ENCODE measurements at places on chromosomes 6 and 20. TPM values are rescaled to one million over a fixed set of nuclear protein-coding genes. Genes with fewer than 3 reads are reported as not detected.

- DNase-seq: no peak
Measured at GRCh38 chr20:39861381-39861780, 827.7 kb downstream of the MAFB start.

GRCh38 chr20:64203037-64203777, 39.0 kb downstream of the MYT1 start:
- no peak for DNase-seq

GRCh38 chr6:21367649-21368154, 225.8 kb upstream of the SOX4 start:
- DNase-seq: no peak

- DNase-seq: no peak
Measured at GRCh38 chr20:25483431-25484132, 76.1 kb downstream of the GINS1 start.

DNA sequence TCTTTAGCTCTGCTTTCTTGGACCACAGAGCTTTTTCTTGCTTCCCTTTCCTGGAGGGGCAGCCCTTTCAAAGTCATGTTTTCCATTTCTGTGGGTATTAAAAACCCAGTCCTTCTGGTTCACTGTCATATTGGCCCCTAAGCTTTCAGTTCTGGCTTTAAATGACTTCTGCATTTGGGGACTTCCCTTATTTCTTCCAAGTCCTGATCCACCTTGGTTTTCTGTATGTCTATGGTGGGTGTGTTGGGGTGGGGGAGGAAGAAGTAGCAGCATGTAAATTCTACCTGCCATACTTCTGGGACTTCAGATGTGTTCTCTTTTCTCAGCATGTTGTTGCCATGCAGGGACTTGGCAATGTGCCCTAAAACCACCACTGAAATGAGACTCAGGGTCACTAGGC, 77.1 kb upstream of the EMILIN3 start:
- DNase-seq: no peak

DNA sequence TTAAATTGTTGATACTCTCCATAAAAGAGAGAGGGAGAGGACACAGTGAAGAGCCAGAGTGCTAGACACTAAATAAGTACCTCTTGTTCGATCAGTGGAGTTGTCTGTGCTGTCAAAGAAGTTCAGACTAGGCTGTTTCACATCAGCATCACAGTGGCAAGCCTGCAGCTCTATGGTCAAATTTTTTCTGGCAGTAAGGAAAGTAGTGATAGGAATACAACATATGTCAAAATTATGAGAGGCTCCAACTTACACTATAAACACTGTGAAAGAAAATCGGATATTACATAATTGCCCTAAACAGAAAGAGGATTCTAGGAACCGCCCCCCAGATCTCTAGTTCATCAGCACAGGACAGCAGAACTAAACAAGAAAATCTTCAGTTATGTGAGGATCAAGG, 23.1 kb downstream of the DNAH8 start:
- no peak for DNase-seq

DNA sequence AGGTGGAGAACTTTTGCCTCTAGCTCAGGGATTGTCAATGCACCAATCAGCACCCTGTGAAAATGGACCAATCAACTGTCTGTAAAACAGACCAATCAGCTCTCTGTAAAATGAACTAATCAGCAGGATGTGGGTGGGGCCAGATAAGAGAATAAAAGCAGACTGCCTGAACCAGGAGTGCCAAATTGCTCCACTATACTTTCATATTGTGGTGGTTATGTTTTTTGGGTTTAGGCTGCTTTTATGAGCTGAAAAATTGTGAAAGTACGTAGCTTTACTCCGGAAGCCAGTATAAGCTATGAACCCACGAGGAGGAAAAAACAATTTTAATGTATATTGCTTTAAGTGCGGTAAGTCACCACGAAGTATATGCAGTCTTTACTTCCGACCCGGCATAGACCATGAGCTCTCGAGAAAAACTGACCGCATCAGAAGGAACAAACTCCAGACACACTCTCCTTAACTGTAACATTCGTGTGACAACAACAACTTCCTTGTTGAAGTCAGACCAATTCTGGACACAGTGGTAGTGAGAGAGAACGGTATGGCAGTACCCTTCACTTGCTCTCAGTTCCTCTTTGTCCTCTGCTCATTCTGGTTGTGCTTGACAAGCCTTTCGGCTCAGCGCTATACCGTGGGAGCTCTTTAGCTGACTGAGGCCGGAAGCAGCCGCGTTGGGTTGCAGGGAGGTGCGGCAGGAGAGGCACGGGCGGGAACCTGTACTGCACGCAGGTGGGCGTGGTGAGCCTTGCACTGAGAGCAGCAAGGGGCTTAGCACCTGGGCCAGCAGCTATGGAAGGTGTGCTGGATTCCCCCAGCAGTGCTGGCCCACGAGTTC, 81.9 kb upstream of the E2F3 start:
- no peak for DNase-seq

SLC52A3 gene
- 0.24 TPM for total RNA-seq

FOXS1 gene
- 0.44 TPM for total RNA-seq

ELOVL2 gene
- 0.75 TPM for total RNA-seq

Measured in thyroid gland (tissue), 4 donors.